ENCODE measurements at places on chromosomes 4 and X.

DNA sequence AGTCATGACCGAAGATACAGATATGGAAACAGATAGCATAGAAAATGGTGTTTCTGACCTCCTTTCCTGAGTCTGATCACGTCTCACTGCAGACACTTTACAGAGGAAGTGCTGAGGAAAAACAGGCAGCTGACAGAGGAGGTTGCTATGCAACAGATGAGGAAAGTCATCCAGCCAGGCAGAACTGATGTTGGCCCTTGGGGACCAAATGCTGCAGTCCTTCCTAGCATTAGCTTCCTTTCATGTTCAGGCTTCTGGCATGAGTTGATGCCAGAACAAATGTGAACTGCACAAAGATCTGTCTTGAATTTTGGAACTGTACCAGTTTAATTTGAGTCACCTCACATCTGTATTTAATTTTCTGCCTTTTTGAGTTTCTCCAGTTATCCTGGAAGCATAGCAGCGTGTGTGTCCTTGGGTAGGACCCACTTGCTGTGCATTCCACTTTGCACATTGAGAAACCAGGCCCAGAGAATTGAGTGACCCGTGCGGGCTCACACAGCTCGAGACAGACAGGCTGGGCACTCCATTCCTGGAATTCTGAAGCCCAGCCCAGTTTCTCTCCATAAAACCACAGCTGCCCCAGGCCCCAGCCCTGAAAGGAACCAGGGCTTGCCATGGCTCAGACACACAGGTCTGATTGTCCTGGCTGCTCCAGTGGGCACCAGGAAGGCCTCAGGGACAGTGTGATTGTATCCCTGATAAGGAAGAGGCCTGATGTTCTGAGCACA is 1.4 kb upstream of the MAGED1 start:
- no peak for DNase-seq

- DNase-seq, result no peak
These were observed 23.0 kb upstream of the PGM2 start for GRCh38 chr4:37803348-37803973.

GRCh38 chr4:99894998-99895397 is 771 bp upstream of the LAMTOR3 start:
- no peak for DNase-seq

DNA sequence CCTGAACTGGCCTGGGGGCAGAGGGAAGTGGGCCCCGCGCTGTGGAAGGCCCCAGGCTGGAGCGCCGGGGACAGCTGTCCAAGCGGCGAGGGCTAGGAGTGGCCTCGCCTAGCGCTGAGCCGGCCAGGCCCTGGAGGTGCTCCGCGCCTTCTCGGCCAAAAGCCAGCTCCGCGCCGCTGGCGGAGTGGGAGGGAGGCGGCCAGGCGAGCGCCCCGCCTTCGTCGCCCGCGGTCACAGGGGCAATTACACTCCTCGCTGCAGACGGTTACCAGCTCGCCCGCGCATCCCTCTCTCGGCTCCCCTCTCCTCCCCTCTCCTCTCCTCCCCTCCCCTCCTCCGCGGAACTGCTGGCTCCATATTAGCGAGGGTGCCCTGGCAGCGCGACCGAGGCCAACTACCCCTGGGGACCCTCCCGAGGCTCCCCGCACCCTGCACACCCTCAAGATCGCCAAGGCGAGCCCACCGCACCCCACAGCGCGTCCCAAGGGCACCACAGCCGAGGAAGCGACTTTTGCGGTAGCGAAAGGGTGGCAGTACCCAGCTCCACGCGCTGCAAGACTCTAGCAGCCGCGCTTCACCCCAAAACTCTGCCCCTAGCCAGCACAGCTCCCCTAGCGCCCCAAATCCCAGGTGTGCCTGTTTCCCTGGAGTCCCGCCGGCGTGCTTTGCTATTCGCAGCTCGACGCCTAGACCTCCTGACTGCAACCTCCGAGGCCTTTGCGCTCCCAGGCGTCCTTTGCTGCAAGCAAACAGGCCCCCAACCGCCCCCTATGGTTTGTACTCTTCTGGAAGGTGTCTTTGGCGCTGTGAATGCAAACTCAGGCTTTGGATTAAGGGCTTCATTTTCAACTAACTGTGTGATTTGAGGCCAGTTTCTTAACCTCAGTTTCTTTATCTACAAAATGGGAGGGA is 91.4 kb downstream of the BCOR start:
- no peak for DNase-seq

GRCh38 chr4:15365641-15366040 is 62.2 kb upstream of the C1QTNF7 start:
- DNase-seq, result no peak

GRCh38 chr4:56139241-56139827 is 190.6 kb downstream of the CEP135 start:
- DNase-seq, result no peak

- no peak for DNase-seq
These were observed 227.3 kb upstream of the TET2 start for GRCh38 chr4:104919406-104919805.

GRCh38 chr4:57116245-57116644 is 6.1 kb upstream of the IGFBP7 start:
- no peak for DNase-seq

DNA sequence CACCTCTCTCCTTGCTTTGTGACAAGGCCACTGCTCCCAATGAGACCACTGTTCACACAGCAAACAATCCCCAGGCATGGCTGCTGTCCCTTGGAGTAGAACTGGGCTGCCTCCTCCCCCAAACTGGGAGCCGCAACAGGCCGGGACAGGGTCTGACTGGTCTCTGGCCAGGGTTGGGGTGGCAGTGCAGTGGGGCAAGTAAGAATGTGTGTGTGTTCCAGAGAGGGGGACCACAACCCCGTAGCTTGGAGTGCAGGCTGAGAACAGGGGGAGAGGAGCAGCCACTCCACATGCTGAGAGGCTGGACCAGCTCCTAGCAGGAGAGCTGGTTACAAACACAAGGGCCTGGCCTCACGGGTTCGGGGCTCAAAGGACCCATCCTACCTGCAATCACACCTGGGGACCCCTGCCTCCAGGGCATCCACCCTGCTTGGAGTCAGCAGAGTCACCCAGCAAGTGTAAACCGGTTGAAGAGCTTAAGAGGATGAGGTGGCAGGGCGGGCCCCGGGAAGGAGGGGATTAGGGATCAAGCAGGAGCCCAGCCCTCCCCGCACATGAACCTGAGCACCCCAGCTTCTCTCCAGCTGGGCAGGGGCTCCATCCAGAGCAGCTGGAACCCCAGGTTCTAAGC is 3.8 kb upstream of the ZNF185 start:
- DNase-seq, result no peak

- no peak for DNase-seq
These were observed 115.0 kb upstream of the NALF2 start for GRCh38 chrX:69389101-69389501.
